Anterior cingulate cortex (tissue), 58 donors: ENCODE measurements at places on chromosomes 5 and 9.

DNA sequence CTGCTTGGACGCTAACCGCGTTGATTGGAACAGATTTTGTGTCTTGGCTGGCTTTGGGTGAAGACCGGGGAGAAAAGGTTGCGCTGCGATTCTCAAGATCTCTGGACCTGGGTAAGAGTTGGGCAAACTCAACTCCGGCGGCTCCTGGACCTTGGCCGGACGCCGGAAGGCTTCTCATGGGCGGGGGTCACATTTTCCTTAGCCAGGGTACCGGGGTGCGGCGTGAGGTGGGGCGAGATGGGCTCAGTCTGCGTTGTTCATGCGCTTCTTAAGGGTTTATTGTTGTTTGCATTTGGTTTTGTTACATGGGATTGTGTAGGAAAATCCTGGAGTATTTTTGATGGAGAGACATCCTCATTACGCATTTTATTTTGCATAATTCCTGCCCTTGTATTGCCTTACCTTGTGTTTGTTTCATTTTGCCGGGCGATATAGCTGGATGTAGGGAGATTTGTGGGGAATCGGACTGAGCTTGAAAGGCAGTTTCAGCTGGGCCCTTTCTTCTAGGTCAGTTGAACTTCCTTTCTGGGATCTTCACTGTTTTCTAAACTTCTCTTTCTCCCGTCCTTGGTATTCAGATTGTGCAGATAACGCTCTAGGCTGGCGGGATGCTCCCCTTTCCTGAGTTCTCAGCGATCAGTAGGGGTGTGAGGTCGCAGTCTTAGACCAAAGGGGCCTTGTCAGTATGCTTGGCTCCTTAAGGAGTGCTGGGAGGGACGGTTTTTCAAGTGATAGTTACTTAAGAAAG is 524 bp downstream of the MEGF10 start:
- DNase-seq: no peak

- no peak for DNase-seq
Measured at GRCh38 chr5:39942606-39943005, 517.8 kb upstream of the DAB2 start.

DNA sequence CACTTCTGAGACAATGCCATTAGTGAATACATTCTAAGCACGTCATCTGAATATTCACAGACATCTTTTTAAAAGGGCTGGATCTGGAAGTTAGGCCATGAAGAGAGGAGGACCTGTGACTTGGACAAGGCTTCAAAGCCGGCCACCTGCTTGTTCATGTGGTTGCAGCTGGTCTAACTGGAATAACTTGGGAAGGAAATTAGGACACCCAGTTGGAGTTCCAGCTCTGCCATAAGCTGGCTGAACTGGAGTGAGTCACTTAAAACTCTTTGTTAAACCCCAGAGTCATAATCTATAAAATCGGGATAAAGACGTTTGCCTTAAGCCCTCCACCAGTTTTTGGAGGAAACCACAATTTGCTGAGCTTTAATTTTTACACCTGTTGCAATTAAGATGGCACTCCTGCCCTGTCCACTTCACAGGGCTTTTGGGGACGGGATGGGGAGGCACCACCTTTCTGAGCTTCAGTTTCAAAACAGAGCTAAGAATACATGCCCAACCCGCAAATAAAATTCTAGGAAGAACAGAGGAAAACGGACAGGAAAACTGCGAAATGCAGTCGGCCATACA is 536 bp upstream of the STX17 start:
- DNase-seq: no peak

GRCh38 chr5:95780597-95780996 is 41.9 kb downstream of the GLRX start:
- DNase-seq: no peak

- no peak for DNase-seq
Measured at GRCh38 chr5:116452774-116453368, 121.8 kb downstream of the SEMA6A start.

DNA sequence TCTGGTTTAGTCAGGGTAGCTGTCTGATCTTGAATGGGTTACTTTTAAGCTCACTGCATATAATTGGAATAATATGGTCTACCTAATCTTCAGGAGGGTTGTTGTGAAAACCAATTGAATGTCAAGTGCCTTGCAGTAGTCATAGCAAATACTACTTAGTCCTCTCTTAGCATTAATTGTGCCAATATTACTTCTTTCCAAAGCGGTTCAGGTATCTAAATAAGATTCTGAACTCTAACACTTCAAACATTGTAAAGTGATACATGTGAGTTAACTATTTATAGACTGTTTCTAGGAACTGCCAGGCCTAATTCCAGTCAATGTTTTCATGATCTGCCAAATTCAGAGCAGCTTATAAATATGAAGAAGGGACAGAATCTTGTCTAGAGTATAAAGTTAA is 140.2 kb downstream of the SH3GL2 start:
- no peak for DNase-seq

DNA sequence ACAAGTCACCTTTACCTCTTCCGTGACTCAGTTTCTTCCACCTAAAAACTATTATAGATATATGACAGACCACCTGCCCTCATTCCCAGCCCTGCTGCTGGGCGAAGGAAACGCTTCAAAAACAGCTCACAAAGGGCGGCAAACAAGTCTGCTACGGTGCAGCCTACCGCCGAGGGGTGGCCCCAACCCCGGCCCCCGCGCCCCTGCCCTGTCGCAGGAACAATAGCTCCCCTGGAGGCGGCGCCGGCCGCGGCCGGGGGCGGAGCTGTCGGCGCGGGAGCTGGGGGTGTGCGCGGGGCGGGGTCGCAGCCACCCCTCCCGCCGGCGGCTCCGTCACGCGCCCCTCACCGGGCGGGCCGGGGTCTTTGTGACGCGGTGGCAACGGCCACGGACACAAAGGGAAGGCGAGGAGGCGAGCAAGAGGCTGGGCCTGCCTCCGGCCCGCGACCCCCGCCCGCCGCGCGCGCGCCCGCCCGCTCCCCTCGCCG is at the start of gene TMEFF1:
TSS of gene TMEFF1 (plus strand) at position 362 of the 488 bp plus-strand sequence. CDS start 396 bp downstream, outside the sequence.
- DNase-seq: peak; percentile 58

DNA sequence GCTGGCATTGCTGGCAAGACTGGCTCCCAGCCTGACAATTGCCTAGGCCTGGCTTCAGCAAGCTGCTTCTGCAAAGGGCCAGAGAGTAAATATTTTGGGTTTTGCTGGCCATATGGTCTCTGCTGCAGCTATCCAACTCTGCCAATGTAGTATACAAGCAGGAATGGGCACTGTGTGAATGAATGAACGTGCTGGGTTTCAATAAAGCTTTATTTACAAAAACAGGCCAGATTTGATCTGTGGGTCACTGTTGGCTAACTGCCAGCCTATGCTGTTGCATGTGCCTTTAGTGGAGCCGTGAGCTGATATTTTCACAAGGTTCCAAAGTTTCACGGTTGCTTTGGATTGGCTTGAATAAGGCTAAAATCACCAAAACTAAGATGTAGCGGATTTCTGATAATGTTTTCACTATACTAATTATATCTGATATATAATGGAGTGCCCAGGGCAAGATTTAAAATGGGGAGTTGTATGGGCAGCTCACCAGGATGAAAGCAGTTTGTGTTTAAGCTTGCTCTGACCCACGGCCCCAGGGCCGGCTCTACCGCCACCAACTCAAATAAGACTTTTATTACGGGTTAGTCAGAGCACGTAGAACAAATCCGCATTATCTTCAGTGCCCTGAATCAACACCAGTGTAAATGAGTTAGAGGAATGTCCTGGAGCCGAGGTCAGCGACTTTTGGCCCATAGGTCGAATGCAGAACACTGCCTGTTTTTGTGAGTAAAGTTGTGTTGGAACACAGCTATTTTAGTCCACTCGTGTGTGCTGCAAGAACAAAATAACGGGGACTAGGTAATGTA is 98.6 kb upstream of the DAP start:
- no peak for DNase-seq

DNA sequence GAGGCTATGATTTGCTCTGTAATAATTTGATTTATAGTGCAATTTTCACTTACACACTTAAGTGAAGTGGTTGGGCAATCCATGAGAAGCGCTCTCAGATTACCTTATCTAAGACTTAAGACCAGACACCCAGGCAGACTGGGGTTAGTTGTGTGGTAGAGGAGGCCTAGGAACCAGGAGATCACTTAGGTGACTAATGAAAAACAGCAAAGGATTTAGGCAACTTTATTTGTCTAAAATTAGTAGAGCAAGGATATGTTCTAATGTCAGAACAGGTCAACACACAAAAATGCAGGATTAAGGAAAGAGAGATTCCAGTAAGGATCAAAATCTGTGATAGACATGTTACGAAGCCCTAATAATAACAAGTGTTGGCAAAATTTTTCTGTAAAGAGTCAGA is 913.8 kb downstream of the TLE1 start:
- DNase-seq: no peak

GRCh38 chr9:70607329-70607728 is 192.9 kb upstream of the KLF9 start:
- no peak for DNase-seq

DNA sequence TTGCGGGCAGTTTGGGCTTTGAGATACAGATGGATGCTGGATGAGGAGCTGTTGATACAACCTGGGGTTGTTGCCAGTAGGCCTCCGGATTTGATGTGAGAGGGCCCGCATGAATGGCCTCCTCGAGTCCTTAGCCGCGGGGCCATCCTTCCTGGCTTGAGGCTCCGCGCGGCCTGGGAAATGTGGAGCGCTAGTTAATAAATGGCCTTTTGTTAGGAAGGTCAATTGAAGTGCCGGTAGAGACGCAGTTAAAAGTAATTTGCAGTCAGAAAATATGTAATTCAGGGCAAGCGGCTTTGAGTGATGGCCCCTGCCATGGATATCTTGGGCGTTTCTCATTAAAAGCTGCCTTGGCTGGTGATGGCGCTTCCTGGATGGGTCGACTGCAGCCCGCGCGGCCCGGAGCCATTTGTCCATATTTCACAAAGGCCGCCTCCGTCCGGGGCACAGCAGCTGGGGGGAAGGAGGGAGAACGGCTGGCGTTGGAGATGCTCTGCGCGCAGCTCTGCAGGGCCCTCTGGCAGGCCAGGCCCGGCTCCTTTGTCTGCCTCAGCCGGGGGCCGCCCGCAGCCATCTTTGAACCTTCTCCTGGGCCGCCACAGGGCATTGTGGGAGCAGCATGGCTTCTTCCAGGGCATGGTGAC is 11.2 kb downstream of the MVB12B start:
- peak; percentile 53 for DNase-seq

- no peak for DNase-seq
Measured at GRCh38 chr5:21152611-21153010, 1164.6 kb upstream of the CDH18 start.

DNA sequence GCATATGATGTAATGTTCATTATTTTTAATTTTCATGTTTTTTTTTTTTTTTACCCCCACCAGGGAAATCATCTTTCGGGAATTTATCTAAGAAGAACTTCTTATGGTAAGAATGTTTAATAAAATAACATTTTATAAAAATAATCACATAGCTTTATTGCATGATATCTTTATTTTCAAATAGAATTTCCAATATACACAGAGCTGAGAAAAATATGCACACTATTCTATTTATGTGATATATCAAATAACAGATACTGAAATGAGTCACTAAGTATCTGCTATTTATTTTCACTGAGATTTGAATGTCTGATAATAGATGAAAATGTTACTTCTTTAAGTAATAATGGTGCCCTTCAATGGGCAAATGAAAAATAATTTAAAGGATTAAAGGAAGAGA is 1217.3 kb downstream of the MAT2B start:
- no peak for DNase-seq

DNA sequence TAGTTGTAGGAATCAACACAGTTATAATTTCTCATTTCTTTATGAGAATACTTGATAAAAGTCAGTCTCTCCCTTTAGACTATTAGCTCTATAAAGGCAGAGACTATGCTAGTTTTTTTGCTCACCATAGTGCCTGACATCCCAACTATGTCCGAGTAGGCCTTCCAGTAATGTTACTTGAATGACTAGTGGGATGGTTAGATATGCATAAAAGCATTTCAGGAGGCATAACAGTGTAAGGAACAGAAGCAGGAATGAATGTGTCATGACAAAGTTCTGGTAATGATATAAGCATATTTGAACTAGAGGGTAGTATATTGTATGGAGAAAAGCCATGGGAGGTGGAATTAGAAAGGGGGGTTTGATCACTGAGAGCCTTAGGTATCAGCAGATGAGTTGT is 77.4 kb upstream of the C5orf46 start:
- DNase-seq: no peak
